ENCODE measurements at places on chromosomes 2 and 18.

DNA sequence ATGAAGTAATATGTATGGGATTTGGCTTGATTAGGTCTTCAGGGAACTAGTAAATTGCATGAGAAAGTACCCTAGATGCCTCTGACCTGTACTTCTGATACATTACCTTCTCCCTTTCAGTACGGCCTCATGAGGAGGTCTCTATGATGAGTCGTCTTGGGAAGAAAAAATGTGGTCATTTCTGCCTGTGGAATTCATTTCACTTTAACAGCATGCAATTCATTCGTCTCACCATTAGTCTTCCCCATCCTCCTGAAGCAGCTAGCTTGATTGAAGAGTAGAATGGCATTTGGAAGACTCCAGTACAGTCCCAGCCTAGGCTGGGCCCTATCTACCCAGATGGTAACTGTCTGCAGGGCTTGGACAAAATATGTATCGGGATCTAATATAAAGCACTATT, 52.2 kb downstream of the TMX3 start:
- no peak for DNase-seq

DNA sequence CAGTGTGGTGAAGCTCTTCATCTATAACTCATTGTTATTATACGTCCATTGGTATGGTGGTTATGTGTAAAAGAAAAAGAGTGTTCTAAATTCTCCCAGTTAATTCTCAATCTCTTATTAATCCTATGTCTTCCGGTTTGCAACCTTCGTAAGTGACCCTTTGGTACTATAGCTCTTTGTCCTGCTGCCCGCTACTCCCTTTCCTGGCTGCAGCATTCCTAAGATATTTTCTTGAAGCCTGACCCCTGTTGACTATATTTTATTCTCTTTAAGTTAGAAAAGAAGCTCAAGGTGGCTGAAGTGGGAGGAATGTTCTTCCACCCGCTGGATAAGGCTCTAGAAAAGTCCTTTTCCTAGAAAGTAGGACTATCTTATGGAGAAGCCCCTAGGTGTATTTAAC, 684.8 kb downstream of the SOCS6 start:
- DNase-seq, result no peak

DNA sequence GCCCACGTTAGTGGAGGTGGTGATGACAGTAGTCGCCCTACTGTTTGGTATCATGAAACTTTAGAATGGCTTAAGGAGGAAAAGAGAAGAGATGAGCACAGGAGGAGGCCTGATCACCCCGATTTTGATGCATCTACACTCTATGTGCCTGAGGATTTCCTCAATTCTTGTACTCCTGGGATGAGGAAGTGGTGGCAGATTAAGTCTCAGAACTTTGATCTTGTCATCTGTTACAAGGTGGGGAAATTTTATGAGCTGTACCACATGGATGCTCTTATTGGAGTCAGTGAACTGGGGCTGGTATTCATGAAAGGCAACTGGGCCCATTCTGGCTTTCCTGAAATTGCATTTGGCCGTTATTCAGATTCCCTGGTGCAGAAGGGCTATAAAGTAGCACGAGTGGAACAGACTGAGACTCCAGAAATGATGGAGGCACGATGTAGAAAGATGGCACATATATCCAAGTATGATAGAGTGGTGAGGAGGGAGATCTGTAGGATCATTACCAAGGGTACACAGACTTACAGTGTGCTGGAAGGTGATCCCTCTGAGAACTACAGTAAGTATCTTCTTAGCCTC, 16.2 kb downstream of the MSH6 start:
- no peak for DNase-seq

DNA sequence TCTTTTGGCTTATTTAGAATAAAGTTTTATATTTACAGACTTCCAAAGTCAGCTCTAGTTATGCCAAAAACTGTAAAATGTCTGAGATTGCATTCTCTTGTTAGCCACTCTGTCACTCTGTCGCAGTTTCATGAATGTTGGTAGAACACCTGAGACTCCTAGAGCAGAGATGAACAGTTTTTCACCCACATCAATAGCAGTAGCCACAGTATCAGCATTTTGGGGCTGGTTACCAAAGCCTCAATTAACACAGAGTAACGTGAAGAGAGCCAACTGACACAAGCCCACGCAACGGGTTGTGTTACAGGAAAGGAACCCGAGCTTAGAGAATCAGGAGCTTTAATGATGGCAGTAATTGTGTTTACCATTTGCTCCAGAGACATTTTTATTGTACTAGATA, 443.0 kb upstream of the SLC39A10 start:
- DNase-seq, result no peak

- DNase-seq, result no peak
Measured at GRCh38 chr2:185734658-185735057, 3.9 kb upstream of the FSIP2 start.

- no peak for DNase-seq
Measured at GRCh38 chr2:23135481-23136100, 249.4 kb upstream of the KLHL29 start.

GRCh38 chr2:26850505-26850904, 2.6 kb downstream of the DPYSL5 start:
- DNase-seq, result no peak

DNA sequence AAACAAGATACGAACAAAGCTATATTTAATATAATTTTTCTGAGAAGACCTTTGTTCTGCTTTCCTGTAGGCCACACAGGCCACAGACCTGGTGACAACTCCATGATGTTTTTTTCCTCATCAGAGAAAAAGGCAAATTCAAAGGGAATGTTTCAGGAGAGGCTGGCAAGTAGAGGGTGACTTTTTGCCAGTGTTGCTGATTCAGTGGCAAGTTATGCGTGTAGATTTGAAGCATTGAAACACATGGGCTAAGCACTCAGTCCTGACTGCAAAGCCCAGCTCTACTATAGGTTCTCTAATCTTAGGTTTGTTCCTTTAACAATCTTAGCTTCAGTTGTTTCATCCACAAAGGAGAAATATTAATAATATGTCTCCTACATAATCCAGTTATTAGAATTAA, 499.8 kb downstream of the SUCLG1 start:
- DNase-seq, result no peak

GRCh38 chr2:77566582-77566981, 44.4 kb upstream of the LRRTM4 start:
- DNase-seq, result no peak

GRCh38 chr18:41395695-41396094, 559.3 kb upstream of the PIK3C3 start:
- no peak for DNase-seq

GRCh38 chr2:26855466-26855865, 7.5 kb downstream of the DPYSL5 start:
- DNase-seq, result no peak

GRCh38 chr18:41266616-41267015, 688.4 kb upstream of the PIK3C3 start:
- no peak for DNase-seq

DNA sequence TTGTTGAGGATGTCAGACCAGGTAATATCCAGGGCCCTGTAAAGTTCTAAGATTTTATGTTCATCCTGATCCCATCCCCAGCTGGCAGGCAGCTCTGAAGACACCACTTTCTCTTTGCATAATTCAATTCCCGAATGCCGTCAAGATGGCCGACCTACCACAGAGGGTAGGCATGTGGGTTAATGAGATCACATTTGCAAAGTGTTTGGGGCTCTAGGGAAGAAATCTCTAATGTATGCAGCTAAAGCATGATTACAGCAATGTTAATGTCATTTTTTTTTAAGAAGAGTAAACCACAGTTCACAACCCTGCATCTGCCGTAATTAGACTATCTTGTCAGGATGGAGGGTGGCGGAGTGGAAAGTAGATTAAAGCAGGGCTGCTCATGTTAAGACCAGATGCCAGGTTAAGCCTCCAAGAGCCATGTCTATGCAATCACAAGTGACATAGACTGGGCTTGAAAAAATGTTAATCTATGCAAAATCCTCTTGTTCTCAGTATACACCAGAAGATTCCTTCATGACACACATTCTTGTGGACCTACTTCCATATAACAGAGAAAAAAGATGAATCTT, 131.4 kb downstream of the ALK start:
- DNase-seq, result no peak

- DNase-seq, result no peak
Measured at GRCh38 chr2:148023861-148024260, 3.0 kb downstream of the MBD5 start.

DNA sequence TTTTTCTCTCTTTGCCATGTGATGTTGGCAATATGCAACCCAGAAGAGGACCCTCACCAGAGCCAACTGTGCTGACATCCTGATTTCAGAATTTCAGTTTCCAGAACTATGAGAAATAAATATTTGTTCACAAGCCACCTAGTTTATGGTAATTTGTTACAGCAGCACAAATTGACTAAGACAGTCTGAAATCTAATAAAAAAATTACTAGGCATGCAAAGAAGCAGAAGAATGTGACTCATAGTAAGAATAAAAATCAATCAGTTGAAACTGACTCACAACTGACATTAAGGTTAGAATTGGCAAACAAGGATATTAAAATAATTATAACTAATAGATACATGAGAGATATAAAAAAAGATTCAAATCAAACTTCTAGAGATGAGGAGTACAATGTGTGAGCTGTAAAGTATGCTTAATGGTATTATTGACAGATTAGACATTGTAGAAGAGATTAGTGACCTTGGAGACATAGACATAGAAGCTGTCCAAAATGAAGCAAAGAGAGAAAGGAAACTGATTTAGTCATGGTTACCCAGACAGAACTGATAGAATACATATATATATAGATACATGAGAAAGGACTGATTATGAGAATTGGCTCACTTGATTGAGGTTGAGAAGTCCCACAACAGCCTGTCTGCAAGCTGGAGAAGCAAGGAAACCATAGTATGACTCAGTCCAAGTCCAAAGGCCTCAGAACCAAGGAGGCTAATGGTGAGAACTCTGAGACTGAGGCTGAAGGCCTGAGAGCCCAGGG, 27.8 kb upstream of the TTC39C start:
- no peak for DNase-seq

DNA sequence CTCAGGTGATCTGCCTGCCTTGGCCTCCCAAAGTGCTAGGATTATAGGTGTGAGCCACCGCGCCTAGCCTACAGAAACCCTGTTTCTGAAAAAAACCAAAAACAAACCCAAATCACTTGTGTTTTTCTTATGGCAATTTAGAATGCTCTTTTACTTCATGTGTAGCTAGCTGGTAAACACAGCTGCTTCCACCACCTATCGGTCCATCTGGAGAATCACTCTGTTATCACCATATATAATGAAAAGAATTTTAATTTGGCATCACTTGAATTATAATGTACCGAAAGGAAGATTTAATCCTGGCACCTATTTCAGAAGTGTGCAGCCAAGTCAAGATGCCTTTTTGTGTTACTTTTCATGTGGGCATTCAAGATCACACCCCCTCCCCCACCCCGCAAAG, 86.5 kb upstream of the ITGB6 start:
- no peak for DNase-seq

DNA sequence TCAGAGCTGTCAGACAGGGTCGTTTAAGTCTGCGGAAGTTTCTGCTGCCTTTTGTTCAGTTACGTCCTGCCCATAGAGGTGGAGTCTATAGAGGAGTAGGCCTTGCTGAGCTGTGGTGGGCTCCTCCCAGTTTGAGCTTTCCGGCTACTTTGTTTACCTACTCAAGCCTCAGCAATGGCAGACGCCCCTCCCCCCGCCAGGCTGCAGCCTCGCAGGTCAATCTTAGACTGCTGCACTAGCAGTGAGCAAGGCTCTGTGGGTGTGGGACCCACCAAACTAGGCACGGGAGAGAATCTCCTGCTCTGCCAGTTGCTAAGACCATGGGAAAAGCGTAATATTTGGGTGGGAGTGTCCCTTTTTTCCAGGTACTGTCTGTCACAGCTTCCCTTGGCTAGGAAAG, 86.5 kb downstream of the EFEMP1 start:
- no peak for DNase-seq

DNA sequence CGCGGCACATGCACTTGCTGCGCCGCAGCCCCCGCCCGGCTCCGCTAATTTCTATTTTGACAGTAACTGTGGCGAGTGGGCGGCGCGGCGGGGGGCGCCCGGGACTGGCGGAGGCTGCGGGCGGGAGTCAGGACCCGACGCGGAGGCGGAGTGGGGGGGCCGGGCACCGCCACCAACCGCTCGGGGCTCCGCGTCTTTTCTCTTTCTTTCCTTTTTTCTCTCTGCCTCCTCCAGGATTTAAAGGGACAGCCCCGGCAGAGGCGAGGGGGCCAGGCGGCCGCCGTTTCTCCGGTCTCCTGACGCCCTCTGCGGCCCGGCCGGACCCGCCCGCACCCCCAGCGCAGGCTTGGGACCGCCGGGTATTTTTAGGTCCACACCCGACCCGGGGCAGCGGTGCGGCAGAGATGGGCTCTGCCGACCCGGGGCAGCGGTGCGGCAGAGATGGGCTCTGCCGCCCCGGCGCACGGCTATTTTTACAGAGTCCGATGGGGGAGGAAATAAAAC, 460 bp upstream of the ZBTB7C start:
- DNase-seq, result no peak

DNA sequence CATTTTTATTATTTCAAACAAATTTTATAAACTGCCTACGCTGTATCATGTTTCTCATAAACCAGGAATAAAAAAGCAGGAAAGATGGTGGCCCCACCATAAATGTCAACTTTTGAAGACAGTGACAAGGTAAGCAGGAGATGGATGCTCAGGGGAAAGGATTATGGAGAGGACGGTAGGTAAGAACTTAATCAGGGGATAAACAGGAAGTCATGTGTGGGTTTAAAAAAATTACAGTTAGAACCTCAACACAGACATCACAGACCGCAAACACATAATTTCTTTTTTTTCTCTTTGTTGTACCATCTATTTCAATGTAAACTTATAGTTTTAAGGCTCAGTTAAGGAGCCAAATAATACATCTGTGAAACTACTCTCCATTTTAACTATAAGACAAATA, 575.2 kb upstream of the SLC8A1 start:
- DNase-seq, result no peak

GRCh38 chr2:99926986-99927385, 215.4 kb downstream of the AFF3 start:
- no peak for DNase-seq

DNA sequence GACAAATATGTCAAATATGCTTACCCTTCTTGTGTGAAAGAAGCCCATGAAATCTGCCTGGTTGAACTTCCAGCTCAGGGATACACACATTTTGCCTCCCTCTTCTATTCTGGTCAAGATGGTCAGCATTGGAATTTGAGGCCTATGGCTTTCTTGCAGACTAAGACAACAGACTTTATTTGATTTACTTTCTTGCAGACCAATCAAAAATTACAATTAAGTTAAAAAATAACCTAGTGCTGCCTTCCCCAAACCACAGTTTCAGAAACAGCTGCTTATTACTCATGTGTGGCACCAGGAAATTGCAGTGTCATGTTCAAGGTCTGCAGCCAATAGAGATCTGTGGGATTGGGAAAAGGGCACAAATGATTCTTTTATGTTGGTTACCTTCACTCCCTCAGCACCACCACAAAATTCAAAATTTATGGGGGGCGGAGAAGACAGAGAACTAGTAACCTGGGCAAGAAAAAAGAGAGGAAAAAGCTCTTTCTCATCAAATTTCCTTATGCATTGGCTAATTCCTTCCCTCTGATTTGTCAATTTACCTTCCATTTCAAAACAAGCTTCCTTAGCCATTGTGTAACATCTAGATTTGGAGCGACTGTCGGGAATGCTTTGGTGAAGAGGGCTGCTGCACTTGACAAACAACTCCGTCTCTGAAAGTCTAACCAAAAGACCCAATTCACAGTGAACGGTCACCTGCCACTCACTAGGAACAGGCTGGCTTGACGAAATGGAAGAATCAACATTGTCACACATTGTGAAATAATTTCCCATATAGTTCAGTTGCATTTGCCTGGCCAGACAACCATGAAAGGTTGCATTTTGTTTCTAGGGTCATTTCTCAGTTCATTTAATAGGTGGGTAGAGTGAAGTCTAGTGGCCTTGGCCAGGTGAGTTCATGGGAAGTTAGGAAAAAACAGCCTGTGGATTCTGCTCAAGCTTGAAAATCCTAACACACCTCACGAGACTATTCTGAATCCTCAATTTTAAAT, 100.4 kb upstream of the FZD5 start:
- no peak for DNase-seq
